ENCODE measurements at places on chromosomes 1 and 21.

GRCh38 chr1:175419684-175420517, 227.3 kb upstream of the KIAA0040 start:
- no peak for DNase-seq

- no peak for DNase-seq
Measured at GRCh38 chr1:214233856-214234634, 46.9 kb upstream of the SMYD2 start.

DNA sequence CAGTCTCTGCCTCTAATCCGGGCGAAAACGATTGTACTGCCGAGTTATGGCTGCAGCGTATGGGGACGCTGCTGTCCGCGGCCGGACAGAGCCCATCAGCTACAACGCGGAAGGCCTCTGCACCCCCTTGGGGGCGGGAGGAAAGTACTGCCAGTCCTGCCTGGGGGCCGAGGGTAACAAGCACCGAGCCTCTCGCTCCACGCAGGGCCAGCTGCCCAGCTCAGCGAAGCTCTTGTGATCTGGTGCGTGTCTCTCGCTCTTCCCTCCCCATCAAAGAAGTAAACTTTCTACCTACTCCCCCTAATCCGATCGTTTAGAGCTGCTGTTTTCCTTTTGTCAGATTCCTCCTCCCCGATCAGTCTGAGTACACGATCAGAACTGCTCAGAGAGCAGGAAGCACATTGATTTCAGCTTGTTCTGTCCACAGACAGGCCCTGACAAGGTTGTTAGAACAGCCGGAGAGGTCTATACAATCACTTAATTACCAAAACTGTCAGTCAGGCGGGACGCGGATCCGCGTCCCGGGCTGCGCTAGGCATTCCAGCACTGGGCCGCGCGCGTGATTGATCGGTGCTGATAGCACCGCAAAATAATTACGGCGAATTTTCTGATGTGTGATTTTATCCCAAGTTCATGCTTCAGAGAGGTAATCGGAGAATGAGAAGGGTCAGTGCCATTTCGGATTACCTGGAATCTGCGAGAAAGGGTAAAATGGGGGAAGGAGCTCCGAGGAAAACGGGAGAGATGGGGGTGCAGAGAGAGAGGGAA, 8.7 kb upstream of the BARHL2 start:
- no peak for DNase-seq

DNA sequence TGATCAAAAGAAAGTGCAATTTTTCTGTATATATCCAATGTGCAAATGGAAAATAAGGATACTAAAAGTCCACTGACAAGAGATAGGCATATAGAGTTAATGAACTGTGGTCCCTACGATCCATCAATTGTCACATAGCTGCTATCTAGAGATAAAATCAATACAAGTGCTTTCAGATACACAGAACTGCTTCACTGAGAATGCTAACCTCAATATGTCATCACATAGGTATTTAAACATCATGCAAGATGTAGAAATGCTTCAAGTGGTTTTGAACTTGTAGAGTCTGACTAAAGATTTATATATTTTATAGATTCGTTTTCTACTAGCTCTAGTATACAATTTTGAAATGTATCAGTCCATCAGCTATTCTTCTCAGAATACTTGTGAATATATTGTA, 1604.7 kb downstream of the PLA2G4A start:
- no peak for DNase-seq

DNA sequence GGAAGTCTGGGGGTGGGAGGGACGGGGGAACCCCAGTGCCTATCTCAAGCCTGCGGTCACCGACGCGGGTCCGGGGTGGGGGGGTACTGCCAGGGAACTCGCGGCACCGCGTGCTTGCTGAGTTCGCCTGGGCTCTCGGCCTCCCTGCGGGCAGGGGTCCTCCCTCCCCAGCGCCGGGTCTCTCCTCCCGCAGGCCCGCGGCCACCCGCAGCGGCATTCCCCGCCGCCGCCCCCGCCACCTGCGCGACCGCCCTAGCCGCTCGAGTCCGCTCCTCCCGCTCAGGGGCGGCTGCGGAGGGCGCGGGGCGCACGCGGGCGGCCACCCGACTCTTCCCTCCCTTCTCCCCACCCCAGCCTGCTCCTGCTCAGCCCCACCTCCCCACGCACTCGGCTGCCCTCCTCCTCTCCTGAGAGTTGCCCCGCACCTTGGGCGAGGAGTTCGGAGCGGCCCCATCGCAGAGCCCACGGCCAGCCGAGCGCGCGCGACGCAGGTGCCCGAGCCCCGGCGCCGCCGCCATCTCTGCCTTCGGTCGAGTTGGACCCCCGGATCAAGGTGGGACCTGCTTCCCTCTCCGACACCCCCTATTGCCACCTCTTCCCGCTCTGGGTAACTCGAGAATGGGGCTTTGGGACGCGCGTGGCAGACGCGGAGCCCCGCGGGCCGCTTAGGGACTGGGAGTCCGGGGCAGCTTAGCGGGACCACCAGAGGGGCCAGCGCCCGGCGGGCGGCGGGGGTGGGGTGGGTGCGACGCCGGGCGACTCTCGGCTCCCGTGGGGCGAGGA, 105.0 kb downstream of the LEPR start:
- DNase-seq, result no peak

- no peak for DNase-seq
Measured at GRCh38 chr1:100526894-100527293, 11.0 kb upstream of the GPR88 start.

GRCh38 chr1:223242382-223242955, 99.4 kb upstream of the TLR5 start:
- DNase-seq, result no peak

DNA sequence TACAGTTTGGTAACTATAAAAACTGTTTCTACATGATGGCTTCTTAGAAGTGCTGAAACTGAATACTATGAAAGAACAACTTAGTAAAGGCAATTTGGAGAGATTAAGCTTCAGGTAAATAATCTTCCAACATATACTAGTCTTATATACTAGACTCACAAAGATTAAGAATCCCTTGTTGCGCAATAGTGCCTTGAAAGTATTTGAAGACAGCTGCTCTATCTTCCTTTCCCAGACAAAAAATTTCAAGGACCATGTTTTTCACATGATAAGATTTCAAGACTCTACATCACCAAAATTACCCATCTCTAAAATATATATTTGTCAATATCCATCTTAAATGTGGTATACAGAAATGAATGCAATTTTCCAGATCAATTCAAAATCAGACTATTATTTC, 37.7 kb upstream of the ASPM start:
- DNase-seq, result no peak

- DNase-seq, result no peak
Measured at GRCh38 chr1:179177182-179177581, 52.3 kb downstream of the ABL2 start.

DNA sequence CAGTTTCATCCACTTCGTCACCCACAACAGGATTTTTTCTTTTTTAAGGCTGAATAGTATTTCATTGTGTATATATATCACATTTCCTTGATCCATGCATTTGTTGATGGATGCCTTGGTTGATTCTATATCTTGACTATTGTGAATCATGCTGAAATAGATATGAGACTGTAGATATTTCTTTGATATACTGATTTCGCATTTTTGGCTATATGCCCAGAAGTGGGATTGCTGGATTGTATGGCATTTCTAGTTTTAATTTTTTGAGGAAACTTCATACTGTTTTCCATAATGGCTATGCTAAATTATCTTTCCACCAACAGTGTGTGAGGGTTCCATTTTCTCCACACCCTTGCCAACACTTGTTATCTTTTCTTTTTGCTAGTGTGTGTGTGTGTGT, 5.0 kb downstream of the GUCA2B start:
- DNase-seq, result no peak

GRCh38 chr1:27574871-27575831, 28.8 kb downstream of the AHDC1 start:
- no peak for DNase-seq

DNA sequence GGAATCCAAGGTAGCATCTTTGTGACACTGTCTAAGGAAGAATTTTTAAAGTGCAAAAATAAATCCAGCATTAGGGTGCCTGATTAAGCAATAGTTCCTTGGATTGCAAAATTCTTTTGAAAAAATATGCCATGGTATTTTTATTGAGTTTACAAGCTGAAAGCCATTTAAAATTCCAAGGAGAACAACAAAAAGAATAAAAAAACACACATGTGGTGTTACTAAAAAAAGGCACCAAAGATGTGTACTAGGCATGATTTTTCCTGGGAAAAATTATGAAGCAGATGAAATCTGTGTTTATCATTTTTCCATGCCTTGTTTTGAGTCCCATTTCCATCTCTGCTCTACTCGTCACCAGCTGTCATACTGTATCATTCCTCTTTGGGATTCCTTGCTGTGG, 157.0 kb upstream of the ZNHIT6 start:
- no peak for DNase-seq

GRCh38 chr1:86913399-86913895, 479 bp downstream of the SELENOF start:
- DNase-seq, result no peak

GRCh38 chr1:96962751-96963211, 241.2 kb downstream of the PTBP2 start:
- DNase-seq, result no peak

- no peak for DNase-seq
Measured at GRCh38 chr1:181898773-181899172, 162.7 kb downstream of the ZNF648 start.

DNA sequence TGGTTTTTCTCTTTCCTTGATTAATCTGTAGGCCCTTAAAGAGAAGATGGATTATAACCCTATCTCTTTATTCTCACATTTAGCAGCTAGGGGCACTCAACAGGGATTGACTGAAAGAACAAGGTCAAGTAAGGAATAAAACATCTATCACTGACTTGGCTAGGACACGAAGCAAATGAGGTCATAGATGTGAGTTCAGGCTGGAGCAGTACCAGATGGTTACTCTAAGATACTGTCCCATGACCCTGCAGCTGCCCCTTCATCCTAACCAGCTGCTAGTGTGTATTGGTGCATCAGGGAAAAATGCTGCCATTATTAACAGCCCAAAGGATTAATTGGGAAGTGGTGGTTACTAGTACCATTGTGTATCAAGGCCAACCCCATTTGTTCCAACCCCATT, 221.9 kb downstream of the CTH start:
- DNase-seq, result no peak

- no peak for DNase-seq
Measured at GRCh38 chr1:25196830-25197229, 35.5 kb downstream of the SYF2 start.

GRCh38 chr21:16007943-16008342, 278.2 kb downstream of the USP25 start:
- no peak for DNase-seq

DNA sequence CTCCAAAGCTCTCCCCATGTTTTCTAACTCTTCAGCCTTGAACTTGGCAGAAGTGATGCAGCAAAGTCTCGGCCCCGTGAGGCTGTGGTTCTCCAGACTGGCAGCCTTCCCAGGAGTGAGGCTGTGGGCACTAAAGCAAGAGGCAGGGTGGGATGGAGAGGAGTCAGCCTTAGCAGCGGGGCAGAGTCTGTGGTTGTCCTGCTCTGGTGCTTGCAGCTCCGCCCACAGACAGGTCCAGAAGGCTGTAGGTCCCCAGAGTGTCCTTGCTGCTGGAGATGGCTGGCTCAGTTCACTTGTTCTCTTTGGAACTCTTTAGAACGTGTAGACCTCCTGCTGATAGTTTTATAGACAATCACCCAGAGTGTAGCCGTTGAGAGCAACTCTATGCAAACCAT, 142.6 kb downstream of the AJAP1 start:
- DNase-seq, result no peak

DNA sequence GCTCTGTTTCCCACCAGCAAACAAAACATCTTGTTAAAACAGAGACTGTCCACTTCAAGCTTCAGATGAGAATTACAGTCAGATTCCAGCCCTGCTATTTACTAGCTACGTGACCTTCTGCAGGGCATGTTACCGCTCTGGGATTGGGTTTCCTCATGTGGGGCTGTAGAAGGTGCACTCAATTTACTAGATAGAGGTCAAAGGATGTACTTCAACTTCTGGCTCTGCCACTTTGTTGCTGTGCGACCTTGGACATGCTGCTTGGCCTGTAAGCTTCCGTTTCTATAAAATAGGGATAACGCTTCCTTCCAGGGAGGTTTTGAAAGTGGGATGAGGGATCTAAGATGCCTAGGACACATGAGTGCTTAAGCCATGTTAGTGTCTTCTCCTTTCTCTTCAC, 46.0 kb upstream of the LRIG2 start:
- DNase-seq, result no peak

DNA sequence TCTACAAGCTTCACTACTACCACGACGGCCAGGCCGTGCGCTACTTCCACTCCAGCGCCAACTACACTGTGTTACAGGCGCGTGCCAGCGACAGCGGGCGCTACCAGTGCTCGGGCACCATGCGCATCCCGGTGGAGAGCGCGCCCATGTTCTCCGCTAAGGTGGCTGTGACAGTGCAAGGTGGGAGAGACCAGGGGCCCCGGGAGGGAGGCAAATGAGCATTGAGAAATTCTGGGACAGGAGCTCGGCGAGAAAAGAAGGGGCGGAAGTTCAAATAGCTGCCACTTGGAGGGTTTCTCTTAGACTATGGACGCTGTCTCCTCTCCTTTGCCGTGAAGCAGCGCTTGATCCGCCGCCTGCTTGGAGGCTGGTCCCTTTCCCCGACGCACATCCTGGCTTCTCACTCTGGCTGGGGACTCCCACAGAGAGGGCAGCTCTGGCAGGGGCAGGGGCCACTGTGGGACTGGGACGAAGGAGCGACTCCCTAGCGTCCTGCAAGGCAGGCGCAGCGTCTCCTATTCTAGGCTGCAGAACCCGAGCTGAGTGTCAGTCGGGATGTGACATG, 4.6 kb downstream of the FCRLB start:
- peak; percentile 11 for DNase-seq

DNA sequence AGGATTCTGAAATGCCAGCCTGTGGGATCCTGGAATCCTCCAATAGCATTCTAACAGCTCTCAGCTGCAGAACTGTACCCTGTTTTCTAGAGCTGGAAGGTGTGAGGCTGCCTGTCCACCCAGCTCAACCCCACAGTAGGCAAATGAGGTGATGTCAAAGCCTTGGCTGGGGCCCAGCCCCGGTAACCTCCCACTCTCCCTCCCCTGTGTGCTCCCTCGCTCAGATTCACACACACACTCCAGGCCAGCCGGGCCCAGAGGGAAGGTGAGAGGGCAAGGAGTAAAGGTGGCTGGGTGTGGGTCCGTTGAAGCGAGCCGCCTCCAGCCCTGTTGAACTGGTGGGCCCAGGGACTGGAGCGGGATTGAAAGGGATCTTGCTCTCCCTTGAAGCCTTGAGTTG, at the start of gene BSND:
BSND (plus strand) TSS at position 257 of the 400 bp plus-strand sequence. CDS start 254 bp downstream, outside the sequence.
- DNase-seq, result no peak
